ENCODE measurements at places on chromosomes 6 and 20. TPM values are rescaled to one million over a fixed set of nuclear protein-coding genes. Genes with fewer than 3 reads are reported as not detected.

GRCh38 chr20:53984356-53985149 lies 85.8 kb downstream of the BCAS1 start:
- DNase-seq = peak; percentile 21

GRCh38 chr6:139582956-139583355 lies 208.5 kb upstream of the CITED2 start:
- no peak for DNase-seq

KCNK15 gene
- total RNA-seq = 5.3 TPM

DNA sequence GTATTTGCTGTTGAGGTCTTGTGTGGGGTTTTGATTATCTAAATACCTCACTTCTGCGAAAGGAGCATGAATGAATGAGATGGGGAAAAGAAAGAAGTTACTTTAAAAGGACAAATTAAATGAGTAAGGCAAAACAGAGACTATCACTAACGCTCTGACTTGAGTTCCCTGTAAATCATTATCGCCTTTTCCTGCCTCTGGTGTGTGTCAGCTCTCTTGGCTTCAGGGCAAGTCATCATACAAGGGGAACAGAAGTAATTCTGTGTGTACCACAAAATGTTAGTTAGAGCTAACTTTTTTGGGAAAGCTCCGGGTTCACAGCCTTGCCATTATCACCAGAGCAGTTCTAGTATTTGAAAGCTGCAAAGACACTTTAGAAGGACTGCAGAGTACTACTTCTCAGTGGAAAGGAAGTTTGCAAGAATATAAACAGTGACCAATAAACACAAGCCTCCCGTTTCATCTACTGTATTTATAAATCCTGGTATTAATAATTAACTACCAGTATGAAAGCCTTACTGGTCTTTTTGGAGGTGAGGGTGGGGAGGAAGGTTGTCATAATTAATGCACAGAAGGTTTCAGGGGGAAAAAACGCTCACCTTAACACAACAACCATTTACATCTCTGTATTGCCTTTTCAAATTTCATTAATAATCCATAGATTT lies 1.2 kb downstream of the DZANK1 start:
- no peak for DNase-seq

- no peak for DNase-seq
Measured at GRCh38 chr6:50657513-50657912, 55.8 kb upstream of the TFAP2D start.

DNA sequence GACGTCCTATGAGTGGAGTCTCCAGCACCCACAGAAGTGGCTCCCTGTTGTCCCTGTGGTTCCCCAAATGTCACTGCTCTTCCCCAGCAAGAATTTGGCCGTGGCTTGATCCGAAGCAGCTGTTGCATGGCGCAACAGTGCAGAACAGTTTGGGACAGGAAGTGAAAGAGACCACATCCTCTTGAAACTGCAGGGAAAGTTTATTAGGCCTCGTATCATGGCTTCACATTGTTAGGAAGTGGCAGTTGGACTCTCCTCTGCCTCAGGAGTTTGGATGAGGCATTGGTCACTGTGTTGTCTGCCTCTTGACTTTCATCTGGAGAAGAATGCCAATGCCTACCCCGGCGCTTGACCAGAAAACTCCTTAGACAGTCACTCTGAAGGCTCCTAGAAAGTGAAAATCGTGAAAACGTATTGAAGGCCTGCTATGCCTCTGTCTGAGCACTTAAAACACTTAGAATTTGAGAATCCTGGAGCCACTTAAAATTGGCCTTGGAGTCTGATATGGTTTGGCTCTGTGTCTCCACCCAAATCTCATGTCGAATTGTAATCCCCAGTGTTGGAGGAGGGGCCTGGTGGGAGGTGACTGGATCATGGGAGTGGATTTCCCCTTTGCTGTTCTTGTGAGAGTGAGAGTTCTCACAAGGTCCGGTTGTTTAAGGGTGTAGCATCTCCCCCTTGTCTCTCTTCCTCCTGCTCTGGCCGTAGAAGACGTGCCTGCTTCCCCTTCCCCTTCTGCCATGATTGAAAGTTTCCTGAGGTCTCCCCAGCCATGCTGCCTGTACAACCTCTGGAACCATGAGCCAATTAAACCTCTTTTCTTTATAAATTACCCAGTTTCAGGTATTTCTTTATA lies 334.9 kb upstream of the JARID2 start:
- DNase-seq = no peak

NCR2 gene
- not detected for total RNA-seq

- DNase-seq = no peak
Measured at GRCh38 chr6:6386010-6386409, 65.5 kb upstream of the F13A1 start.

GRCh38 chr20:49790077-49790798 lies 22.4 kb upstream of the SLC9A8 start:
- no peak for DNase-seq

DNA sequence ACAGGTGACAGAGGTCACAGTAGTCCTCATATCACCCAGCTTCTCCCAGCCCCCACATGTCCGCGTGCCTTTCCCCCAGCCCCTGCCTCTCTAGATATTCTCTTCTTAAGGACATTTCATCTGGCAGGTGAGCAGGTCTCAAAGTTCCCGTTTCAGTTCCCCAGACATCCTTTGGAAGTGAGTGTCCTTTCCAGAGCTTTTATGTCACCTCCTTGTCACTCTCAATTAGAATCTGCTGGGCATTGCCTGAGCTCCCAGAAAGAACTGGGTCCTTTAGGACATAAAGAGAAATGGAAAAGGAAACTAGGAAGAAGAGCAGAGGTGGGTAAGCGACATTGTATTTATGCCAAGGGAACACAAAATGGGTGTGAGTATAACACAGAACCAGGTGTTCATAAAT lies 66.9 kb upstream of the CEP85L start:
- no peak for DNase-seq

GRCh38 chr6:107636486-107636885 lies 146.6 kb downstream of the SOBP start:
- no peak for DNase-seq

BFSP1 gene
- 5.8 TPM for total RNA-seq

DNA sequence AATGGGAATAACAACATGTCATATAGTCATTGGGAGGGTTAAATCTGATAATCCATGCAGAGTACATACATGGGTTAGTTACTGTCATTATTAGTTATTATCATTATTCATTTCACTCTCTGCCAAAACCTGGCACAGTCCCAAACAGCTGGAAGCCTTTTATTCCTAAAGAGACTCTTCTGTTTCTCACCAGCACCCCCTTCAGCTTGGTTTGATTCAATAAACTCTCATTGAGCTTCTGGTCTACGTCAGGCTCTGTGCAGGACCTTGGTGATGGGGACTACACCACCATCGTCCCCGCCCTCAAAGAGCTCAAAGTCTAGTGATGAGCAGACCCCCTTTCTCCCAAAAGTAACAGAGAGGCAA lies 2.3 kb downstream of the KCNK15 start:
- DNase-seq = no peak

DNA sequence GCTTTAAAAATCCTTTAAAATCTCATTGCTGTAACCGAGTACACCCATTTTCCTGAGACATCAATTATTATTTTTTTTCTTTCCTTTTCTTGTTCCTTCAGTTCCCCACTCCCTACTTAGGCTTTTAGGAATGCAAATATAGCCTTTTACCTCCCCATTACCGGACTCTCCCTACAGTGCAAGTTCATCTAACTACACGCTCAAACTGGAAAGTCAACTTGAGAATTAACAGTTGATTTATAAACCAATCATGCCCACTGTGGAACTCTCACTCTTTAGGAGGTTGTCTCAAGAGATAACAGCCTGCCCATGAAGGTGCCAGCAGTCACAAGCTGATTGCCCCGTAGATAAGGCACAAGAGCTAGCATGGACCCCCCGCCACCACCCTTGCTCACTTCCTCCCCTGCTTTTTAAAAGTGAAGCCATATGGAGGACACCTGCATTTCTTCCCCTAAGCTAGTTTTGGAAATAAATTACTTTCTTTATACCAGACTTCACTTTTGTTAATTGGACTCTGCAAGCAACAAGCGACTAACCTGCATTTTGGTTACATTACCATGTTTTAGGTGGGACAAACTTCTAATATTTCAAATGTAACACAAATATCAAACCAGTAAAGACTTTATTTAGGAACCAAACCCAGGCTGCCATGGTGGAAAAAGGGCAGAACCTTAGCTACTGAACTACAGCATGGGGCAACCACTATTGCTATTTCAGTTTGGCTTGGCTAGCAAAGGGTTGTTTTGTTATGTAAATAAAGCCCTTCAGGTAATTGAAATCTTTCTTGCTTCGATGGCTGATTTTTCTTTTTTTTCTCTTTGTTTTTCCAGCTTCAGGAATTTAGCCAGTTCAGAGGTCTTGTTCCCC lies 34.9 kb downstream of the UBD start:
- DNase-seq = no peak
